Activated CD4-positive, alpha-beta T cell treated with anti-CD3 and anti-CD28 coated beads, Interleukin-10, Interleukin-2, amounts not matched to agents 100 ng/mL and 50 ng/mL, durations not matched to agents 16 hours and 8 hours (primary cell): ENCODE measurements at places on chromosomes 12 and 14.
A peak's percentile ranks its signal among the peaks of the same experiment; 100 is the strongest.

GRCh38 chr12:69105101-69105962 lies 134.0 kb upstream of the CPSF6 start:
- DNase-seq, result no peak

DNA sequence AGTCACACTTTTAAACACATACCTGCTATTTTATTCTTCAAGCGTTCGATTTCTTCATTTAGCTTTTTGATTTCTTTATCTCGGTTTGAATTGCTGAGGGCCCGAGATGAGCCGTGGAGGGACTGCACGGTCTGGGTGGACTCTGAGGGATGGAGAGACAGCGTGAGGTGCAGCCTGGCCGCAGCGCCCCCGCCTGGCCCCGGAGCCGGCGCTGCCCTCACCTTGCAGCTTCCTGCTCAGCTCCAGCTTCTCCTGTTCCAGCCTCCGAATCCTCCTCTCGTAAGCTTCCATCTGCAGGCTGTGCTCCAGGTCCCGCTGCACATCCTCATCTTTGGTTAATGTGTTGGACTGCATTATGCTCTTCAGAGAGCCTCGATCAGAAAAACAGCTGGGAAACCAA lies 53.2 kb downstream of the AMN start:
- DNase-seq, result no peak

DNA sequence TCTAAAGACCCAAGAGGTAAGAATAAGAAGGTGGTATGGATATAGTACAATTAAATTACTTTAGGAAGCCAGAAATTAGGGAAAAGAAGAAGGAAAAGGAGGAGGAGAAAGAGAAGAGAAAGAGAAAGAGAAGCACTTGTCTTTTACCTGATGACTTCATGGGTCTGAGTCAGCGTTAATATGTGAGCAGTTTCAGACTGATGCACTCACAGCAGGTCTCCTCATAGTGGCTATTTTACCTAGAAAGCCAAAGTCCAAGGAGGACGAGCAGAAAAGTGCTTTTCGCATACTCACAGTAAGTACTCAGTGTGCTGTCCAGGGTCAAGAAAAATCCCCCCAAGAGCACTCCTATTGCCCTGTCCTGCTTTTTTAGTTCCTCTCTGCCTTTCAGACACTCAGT lies 222.1 kb downstream of the C12orf42 start:
- peak; percentile 16 for DNase-seq

DNA sequence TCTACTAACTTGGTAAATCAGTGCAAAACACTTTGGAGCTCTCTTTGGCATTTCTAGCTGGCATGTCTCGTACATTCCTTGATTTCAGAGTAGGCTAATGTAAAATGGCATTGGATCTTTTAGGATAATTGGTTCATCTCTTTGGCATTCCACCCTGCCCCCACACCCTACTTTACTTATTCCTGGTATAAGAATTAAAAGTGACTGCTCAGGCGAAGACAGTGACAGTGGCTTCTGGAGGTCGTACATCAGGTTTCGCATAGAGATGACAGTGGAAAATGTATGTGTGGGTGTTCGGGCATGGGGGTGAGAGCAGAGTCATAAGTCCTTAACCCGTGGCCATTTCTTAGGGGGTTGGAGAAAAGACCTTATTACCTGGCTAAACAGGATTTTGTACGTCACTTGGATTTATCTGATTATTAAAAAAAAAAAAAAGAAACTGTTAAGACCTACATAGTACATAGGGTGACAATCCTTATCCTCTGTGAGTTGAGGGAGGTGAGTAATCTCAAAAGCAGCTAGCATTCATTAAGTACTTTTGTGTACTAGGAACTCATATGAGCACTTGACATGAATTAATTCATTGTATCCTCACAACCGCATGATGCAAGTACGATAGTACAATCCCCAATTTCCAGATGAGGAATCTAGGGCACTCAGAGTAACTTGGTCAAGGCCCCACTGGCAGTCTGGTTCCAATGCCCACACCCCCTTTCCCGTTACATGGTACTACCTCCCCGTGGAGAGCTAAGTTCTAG lies 22.4 kb upstream of the KCNK13 start:
- no peak for DNase-seq

- no peak for DNase-seq
These were observed 51.3 kb downstream of the SERPINA3 start for GRCh38 chr14:94663538-94663937.

GRCh38 chr14:103854017-103854808 lies 6.8 kb upstream of the PPP1R13B start:
- DNase-seq, result no peak

DNA sequence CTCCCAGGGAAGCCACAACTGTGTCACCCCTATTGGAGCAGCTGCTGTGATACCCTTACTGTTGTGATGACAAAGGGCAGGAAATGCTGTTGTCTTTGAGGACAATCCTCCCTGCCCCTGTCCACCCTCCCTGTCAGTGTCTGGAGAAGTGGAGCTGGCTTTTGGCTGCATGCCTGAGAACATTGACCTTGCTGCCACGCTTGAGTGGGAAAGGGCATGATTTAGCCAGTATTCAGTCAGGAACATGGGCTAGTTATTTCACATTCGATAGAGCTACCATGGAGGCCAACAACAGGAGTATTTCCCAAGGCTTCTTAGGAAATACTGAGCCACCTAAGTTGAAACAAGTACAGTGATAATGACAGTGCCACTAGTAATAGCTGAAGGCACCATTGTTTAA lies 59.4 kb downstream of the MYRFL start:
- no peak for DNase-seq

GRCh38 chr12:65083581-65083980 lies 37.5 kb downstream of the WIF1 start:
- no peak for DNase-seq
